Cortex of kidney (tissue), 1 donor: ENCODE measurements at places on chromosomes 13 and 19.

DNA sequence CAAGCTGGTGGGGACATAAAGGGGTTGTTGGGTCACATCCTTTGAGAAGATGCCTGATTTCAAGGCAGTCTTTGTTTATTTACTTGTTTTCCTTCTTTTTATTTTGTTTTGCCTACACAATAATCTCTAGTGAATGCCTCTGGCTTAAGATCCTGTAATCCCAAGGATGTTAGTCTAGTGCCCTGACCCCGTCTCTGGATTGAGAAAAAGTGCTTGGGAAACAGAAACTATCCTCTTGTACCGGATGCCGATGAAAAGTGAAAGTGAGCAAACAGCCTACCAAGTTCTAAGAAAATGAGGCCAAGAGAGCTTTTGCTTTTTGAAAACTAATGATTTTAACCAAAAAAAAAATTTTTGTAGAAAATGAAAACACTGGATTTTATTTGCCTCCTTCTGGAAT is 42.1 kb upstream of the C1QTNF9 start:
- no peak for DNase-seq

- no peak for DNase-seq
Measured at GRCh38 chr19:54439174-54439851, 9.7 kb upstream of the LENG8 start.

DNA sequence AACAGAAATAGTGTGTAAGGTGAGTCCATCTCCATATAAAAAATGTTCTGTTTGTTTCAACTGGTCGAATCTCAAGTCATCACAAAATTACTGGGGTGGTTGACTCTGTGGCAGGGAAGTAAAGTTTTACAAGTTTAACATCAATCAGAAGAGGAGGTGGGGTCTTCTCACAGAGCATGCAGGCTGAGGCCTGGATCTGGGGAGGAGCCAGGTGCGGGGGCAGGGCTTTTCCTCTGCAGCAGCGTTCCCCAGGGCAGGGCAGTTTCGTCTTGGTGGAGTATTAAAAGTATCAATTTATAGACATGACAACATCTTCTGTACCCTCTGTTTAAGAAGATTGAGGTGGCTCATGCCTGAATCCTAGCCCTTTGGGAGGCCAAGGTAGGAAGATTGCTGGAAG is 68.8 kb downstream of the SLC7A9 start:
- DNase-seq: no peak

- DNase-seq: no peak
Measured at GRCh38 chr13:41603917-41604316, 146.6 kb downstream of the RGCC start.

GRCh38 chr13:36666477-36667229 is 7.2 kb upstream of the SERTM1 start:
- DNase-seq: no peak

DNA sequence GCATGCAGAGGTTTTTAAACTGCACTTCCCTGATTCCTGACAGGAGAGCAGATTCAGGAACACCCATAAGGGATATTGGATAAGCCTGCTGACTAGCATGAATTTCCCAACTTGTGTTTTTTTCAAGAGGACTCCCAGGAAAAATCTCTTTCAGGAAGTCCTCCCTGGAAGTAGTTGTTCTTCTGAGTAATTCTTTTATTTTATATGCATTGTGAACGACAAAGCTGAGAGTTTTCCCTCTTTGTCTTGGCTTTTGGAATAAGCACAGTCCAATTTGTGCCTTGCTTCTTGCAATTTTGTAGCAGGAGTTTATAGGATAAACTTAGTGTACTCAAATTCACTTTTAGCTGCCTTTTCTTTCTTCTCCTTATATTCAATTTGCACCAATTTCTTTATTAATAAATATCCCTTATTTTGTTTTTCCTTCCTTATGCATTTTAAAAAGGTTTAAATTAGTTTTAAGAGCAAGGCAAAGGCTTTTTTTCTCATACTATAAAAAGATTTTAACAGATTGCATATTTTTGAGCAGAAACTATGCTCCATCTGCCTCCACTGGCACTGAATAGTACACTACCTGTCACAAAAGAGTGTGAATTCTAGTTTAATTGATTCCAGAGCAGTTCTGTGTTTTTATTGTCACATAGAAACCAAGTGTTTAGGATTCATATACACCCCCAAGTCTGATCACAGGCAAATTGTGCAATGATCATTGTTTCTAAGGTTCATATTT is 543.3 kb upstream of the SPRY2 start:
- no peak for DNase-seq

DNA sequence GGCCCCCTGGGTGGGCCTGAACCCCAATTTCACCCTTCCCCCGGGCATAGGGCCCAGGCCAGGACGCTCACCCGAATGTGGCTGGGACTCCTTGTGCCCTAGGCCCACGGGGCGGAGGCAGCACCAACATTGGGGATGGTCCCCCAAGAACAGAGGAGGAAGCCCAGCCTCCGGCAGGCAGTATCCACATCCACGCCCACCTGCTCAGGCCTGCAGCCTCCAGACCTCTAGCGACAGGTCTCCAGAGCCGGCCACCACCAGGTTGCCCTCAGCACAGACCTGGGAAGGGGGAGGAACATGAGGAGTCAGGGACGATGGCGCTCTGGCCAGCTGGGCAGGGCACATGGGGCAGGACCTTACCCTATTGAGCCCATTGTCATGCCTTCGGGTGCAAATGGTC is 1.2 kb downstream of the GNG14 start:
- no peak for DNase-seq

GRCh38 chr19:41915776-41916414 is 12.4 kb downstream of the ERFL start:
- no peak for DNase-seq

- DNase-seq: no peak
Measured at GRCh38 chr19:36103842-36104552, 6.9 kb upstream of the OVOL3 start.

- DNase-seq: no peak
Measured at GRCh38 chr19:4256563-4256962, 9.7 kb downstream of the YJU2 start.

GRCh38 chr13:37617173-37617572 is 18.6 kb upstream of the POSTN start:
- no peak for DNase-seq

- DNase-seq: no peak
Measured at GRCh38 chr13:113881614-113882266, 17.9 kb upstream of the GAS6 start.

- no peak for DNase-seq
Measured at GRCh38 chr19:3132971-3133792, 2.7 kb upstream of the GNA15 start.

- DNase-seq: no peak
Measured at GRCh38 chr19:54667217-54667616, 4.4 kb downstream of the LILRB4 start.

GRCh38 chr19:5326545-5326944 is 14.1 kb downstream of the PTPRS start:
- DNase-seq: no peak

- DNase-seq: no peak
Measured at GRCh38 chr13:85825454-85825853, 26.2 kb upstream of the SLITRK6 start.

- no peak for DNase-seq
Measured at GRCh38 chr13:30774214-30774730, 38.9 kb downstream of the ALOX5AP start.

GRCh38 chr19:40687525-40688016 is 2.9 kb downstream of the NUMBL start:
- no peak for DNase-seq

DNA sequence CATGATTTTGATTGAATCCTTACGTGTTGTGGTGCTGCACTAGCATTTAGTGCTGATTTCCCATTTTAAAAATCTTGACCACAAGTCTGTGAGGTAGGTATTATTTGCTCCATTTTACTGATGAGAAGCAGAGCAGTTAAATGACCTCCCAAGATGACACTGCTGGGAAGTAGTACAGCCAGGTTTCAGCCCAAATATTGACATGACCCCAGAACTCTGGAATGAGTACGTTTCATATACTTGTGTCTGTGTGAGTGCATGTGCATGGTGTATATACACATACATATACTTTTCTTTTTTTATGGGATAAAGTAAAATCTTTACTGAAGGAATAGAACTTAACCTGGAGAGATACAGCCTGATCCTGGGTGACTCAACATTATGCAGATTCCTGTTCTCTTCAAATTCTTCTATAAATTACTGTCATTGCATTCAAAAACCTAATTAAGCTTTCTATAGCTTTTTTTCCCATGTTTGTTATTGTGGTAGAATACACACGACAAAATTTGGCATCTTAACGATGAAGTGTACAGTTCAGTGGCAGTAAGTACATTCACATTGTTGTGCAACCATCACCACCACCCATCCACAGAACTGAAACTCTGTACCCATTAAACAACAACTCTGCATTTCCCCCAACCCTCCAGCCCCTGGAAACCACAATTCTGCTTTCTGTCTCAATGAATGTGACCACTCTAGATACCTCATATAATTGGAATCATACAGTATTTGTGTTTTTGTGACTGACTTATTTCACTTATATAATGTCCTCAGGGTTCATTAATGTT is 311.9 kb downstream of the MTUS2 start:
- no peak for DNase-seq

GRCh38 chr13:19152403-19152802 is 29.2 kb downstream of the TUBA3C start:
- no peak for DNase-seq

GRCh38 chr13:100480676-100481075 is 107.9 kb downstream of the GGACT start:
- no peak for DNase-seq

GRCh38 chr13:51067210-51067701 is 43.8 kb downstream of the C13orf42 start:
- no peak for DNase-seq

GRCh38 chr13:95924389-95924994 is 128.7 kb downstream of the UGGT2 start:
- no peak for DNase-seq

DNA sequence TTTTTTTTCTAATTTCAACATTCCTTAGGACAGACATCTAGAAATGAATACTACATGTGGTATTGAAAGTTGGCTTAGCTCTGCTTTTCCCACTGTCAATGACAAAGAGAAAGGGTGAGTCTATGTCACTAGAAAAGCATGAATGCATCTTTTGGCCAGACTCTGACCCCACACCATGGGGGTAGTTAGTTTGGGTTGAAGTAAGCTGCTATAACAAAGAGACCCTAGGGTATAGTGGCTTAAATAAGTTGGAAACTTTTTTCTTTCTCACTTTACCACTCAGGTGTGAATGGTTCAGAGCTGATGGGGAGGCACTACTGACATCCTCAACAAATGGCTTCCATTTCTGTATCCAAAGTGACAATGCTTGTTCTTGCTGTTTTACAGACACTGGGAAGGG is 161.5 kb downstream of the DLEU7 start:
- DNase-seq: no peak

GRCh38 chr19:36377541-36378178 is 1.3 kb downstream of the ZFP14 start:
- DNase-seq: no peak

DNA sequence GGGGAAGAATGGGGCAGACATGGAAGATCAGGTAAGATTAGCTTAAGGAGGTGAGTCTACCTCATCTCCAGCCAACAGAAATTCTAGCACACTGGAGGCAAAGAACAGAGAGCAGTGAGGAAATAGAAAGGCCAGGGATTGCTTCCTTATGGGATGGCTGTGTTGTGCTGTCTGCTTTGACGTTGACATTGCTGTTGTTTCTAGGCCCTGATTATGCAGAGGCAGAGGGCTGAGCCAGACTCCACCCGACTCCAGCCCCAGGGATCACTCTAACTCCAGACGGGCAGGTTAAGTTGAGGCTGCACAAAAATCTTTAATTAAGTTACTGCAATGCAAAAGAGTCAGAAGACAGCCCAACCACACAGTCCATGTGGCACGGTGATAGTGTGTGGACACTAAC is 24.1 kb downstream of the CRYL1 start:
- DNase-seq: no peak

GRCh38 chr19:32201636-32202051 is 143.8 kb upstream of the ZNF507 start:
- no peak for DNase-seq

- no peak for DNase-seq
Measured at GRCh38 chr13:50401721-50402465, 386.6 kb downstream of the KCNRG start.

DNA sequence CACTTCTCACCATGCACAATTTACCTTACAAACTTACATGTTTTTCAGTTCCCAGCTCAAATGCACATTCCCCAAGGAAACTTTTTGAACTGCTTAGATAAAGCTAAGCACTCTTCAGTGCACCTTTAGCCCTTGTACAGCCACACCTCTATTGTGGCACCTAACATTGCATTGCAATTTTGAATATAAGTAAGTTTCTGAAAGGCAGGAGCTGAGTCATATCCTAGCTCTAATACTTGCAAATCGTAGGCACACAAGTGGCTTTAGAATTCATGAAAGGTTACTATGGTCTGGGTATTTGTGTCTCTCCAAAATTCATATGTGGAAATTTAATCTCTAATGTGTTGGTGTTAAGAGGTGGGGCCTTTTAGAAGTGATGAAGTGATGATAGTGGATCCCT is 4.9 kb upstream of the ESD start:
- no peak for DNase-seq

DNA sequence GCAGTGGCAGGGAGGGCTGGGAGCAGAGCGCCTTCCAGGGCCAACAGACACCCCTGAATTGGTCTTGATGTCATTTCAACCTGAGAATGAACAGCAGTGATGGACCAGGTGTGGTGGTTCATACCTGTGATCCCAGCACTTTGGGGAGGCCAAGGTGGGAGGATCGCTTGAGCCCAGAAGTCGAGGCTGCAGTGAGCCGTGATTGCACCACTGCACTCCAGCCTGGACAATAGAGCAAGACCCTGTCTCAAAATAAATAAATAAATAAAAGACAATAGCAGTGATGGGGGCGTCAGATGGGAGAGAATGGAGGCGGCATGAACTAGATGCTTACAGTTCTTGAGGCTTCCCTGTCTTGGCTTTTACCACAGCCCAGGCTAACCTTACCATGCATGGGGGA is 46.1 kb upstream of the ONECUT3 start:
- DNase-seq: no peak

DNA sequence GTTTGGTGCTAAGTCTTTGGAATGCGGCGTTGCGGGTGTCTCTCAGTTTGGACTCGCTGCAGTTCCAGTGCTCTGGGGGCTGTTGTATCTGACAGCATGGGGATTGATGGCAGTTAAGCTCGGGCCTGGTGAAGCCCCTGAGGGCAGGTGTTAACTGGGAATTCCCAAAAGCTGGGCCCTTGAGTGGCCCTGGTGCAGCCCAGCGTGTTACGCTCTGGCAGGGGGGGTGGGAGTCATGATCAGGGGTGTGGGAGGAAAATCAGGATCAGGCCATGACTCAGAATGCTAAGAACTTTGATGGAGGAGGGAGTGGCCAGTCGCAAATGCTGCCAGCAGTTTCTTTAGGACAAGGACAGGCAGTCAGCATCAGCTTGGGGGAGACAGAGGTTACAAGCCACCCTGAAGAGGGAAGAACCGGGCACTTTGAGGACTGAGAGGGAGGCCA is 19.6 kb downstream of the AP2A1 start:
- DNase-seq: no peak

DNA sequence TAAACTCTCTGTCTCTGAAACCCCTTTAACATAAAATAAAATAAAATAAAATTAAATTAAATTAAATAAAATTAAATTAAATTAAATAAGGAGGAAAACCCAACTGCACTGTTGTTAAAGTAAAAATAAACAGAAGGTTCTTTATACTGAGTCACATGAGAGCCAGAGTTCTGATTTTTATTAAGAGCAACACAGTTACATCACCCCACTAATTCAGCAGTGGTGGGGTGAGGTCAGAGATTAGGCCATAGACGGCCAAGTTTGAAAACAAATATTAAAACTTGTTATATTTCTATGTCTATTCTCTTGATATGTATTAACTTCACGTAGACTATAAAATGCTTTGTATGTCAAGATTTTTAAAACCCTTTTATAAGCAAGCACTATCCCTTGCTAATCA is 59.5 kb downstream of the MYCBP2 start:
- DNase-seq: no peak

- no peak for DNase-seq
Measured at GRCh38 chr13:74372511-74372910, 238.3 kb upstream of the KLF12 start.
